Bladder microvascular endothelial cell (primary cell): ENCODE measurements at places on chromosomes 2 and 18. TPM values are rescaled to one million over a fixed set of nuclear protein-coding genes. Genes with fewer than 3 reads are reported as not detected.

MROH2A gene
- not detected in 2 replicates for total RNA-seq

LRRC30 gene
- total RNA-seq: not detected in 2 replicates

APLF gene
- total RNA-seq: 2.1 and 8.1 TPM in 2 replicates

G6PC2 gene
- total RNA-seq: not detected in 2 replicates

LIMS3 gene
- 4.4 and 69.0 TPM in 2 replicates for total RNA-seq

SMPD4 gene
- total RNA-seq: 12.0 and 24.0 TPM in 2 replicates

GAD1 gene
- 0.16 and 0.38 TPM in 2 replicates for total RNA-seq

DNAJB2 gene
- total RNA-seq: 18.0 and 40.7 TPM in 2 replicates

DNAH6 gene
- total RNA-seq: under 0.01 TPM in 1 of 2 replicates, not detected in the other

ANKRD30BL gene
- under 0.01 TPM in 1 of 2 replicates, not detected in the other for total RNA-seq

EML6 gene
- total RNA-seq: 0.13 and 0.16 TPM in 2 replicates

CRYBA2 gene
- not detected in 2 replicates for total RNA-seq

WDPCP gene
- total RNA-seq: 4.9 and 8.7 TPM in 2 replicates

CLHC1 gene
- 2.4 and 7.7 TPM in 2 replicates for total RNA-seq

OSBPL6 gene
- total RNA-seq: 0.65 and 13.4 TPM in 2 replicates

GPR39 gene
- total RNA-seq: 0.31 TPM in 1 of 2 replicates, not detected in the other

DES gene
- not detected in 2 replicates for total RNA-seq

IFIH1 gene
- 8.4 and 23.6 TPM in 2 replicates for total RNA-seq

SERPINB5 gene
- total RNA-seq: under 0.01 TPM in 1 of 2 replicates, not detected in the other

GATA6 gene
- 0.44 and 0.49 TPM in 2 replicates for total RNA-seq

HNRNPLL gene
- 26.7 and 50.0 TPM in 2 replicates for total RNA-seq

IL36A gene
- total RNA-seq: not detected in 2 replicates

GALNT3 gene
- 0.49 TPM in 1 of 2 replicates, not detected in the other for total RNA-seq

TGFA gene
- total RNA-seq: 0.32 and 52.2 TPM in 2 replicates

SCN9A gene
- total RNA-seq: 1.3 and 1.6 TPM in 2 replicates

AKAIN1 gene
- total RNA-seq: not detected in 2 replicates

CNDP1 gene
- not detected in 2 replicates for total RNA-seq

HTR2B gene
- total RNA-seq: 0.32 and 2.1 TPM in 2 replicates

LHCGR gene
- not detected in 2 replicates for total RNA-seq

INPP5D gene
- 15.9 and 37.7 TPM in 2 replicates for total RNA-seq

NOSTRIN gene
- 6.1 and 25.1 TPM in 2 replicates for total RNA-seq

DSG2 gene
- total RNA-seq: 3.4 and 5.9 TPM in 2 replicates

SFTPB gene
- total RNA-seq: not detected in 2 replicates

DCDC2C gene
- total RNA-seq: 0.19 TPM in 1 of 2 replicates, not detected in the other

RUFY4 gene
- not detected in 2 replicates for total RNA-seq

KIF5C gene
- total RNA-seq: 0.16 and 0.57 TPM in 2 replicates

OR6B2 gene
- total RNA-seq: not detected in 2 replicates

LYG2 gene
- total RNA-seq: not detected in 2 replicates

NOP58 gene
- total RNA-seq: 25.9 and 60.8 TPM in 2 replicates

SLC19A3 gene
- not detected in 2 replicates for total RNA-seq

GRB14 gene
- total RNA-seq: 0.32 and 1.3 TPM in 2 replicates

POTEE gene
- total RNA-seq: 0.16 and 0.63 TPM in 2 replicates

PAX8 gene
- total RNA-seq: 0.16 and 0.31 TPM in 2 replicates

EFEMP1 gene
- total RNA-seq: 1,267 and 12,559 TPM in 2 replicates

RBM44 gene
- total RNA-seq: 0.31 and 0.32 TPM in 2 replicates

DUSP19 gene
- 1.8 and 4.1 TPM in 2 replicates for total RNA-seq

AMER3 gene
- not detected in 2 replicates for total RNA-seq

ZFP36L2 gene
- 8.3 and 15.9 TPM in 2 replicates for total RNA-seq

SLC5A7 gene
- total RNA-seq: not detected in 2 replicates

NT5DC4 gene
- not detected in 2 replicates for total RNA-seq

RAD51AP2 gene
- not detected in 2 replicates for total RNA-seq

ACMSD gene
- total RNA-seq: not detected in 2 replicates

CACNB4 gene
- total RNA-seq: under 0.01 and 0.38 TPM in 2 replicates

CCDC121 gene
- total RNA-seq: 1.8 and 2.6 TPM in 2 replicates

DTNA gene
- total RNA-seq: 0.81 and 10.7 TPM in 2 replicates

MBOAT2 gene
- total RNA-seq: 11.0 and 20.0 TPM in 2 replicates

NFATC1 gene
- total RNA-seq: 4.2 and 12.9 TPM in 2 replicates
